ENCODE measurements at places on chromosomes 7 and 10. TPM values are rescaled to one million over a fixed set of nuclear protein-coding genes. Genes with fewer than 3 reads are reported as not detected.

The CAV2 gene
- not detected for total RNA-seq

The ASIC3 gene
- 5.9 TPM for total RNA-seq

The PCGF5 gene
- 59.7 TPM for total RNA-seq

The UPP1 gene
- total RNA-seq = 66.6 TPM

The EGR2 gene
- 7.5 TPM for total RNA-seq

The CELF2 gene
- total RNA-seq = 230 TPM

The AZGP1 gene
- total RNA-seq = not detected

The GPRIN2 gene
- total RNA-seq = not detected

The MYPN gene
- not detected for total RNA-seq

The PROSER2 gene
- total RNA-seq = 1.3 TPM

The PRF1 gene
- 32.4 TPM for total RNA-seq

The ATG9B gene
- total RNA-seq = 21.2 TPM

The PANK1 gene
- total RNA-seq = 0.49 TPM

The WNT8B gene
- not detected for total RNA-seq

The GTPBP10 gene
- 27.2 TPM for total RNA-seq

GRCh38 chr7:138072726-138073125 is 3.5 kb upstream of the AKR1D1 start:
- no peak for DNase-seq

GRCh38 chr10:133523631-133524203 is 3.4 kb upstream of the CYP2E1 start:
- no peak for DNase-seq

- DNase-seq = no peak
These were observed 459 bp downstream of the ZDHHC6 start for GRCh38 chr10:112446055-112446854.

DNA sequence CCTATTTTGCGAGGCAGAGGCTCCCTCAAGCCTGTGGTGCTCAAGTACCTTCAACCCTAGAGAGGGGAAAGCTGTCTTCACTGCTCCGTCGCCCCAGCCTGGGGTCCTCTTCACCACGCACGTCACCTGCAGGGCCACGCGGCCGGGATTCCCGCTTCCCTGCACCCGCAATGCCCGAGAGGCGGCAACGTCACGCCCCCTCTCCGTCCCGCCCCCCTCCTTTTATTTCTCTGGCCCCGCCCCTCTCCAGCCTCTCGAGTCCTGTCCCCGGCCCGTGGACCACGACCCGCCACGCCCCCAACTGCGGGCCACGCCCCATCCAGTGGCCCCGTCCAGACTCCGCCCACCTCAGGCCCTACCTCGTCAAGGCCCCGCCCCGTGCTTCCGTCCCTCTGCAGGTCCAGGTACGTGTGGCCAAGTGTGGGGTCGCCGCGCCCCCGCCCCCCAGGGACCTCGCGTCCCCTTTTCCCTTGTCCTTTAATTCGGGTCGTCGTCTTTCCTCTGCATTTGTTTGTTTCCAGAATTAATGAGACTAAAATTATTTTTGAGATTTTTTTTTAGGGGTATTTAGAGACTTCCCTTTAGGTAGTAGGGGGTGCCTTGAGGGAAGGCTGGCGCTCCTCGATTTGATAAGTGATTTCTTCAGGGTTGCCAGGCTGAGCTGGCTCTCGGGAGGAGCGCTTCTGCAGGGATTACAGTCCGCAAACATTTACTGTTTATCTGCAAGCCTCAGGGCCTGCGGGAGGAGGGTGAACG is 69.8 kb upstream of the BAIAP2L1 start:
- no peak for DNase-seq

DNA sequence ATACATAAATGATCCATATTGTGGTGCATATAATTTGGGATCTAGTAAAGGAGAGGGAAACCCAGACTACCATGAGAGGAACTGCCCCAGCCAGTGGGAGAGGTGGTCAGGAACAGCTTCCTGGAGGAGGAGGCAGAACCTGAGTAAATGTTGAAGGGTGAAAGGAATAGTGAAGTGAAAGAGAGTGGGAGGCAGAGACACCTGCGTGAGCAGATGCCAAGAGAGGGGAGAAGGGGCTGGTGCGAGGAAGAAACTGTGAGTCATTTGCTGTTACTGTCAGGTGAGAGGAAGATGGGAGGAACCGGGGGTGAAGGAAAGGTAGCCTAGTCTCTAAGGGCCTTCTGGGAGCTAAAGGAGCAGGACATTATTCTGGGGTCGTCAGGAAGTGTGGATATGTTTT is 294.8 kb downstream of the GRID1 start:
- DNase-seq = no peak

DNA sequence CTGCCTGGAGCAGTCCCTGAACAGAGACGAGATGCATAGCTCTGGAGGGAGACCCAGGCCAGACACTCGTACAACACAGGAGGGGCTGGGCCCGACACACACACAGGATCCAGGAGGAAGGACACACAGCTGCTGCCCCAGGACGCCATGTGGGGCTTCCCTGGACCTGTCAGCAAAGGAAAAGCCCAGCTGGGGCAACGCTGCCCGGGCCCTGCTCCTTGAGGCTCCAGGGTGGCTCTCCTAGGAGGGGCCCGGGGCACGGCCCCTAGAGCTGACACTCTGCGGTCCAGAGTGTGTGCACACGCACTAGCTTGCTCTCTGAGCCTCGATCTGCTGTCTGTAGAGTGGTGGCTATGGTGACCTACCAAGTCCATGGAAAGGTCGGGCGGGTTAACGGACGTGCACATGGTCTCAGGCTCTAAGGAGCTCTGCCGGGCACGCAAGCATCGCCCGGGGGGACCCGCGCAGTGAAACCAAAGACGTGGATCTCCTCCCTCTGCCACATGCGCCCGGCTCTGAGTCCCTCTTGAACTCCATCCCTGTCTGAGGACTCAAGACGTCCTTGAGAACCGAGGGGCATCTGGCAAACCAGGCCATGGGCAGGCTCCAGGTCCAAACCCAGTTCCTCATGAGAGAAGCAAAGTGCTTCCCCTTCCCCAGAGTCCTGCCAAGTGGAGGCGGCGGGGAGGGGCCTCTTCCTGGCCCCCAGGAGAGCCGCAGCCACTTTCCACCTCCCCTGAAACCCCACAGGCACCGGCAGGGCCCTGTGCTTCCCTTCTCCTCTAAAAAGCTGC is 279.0 kb downstream of the ELFN1 start:
- no peak for DNase-seq

DNA sequence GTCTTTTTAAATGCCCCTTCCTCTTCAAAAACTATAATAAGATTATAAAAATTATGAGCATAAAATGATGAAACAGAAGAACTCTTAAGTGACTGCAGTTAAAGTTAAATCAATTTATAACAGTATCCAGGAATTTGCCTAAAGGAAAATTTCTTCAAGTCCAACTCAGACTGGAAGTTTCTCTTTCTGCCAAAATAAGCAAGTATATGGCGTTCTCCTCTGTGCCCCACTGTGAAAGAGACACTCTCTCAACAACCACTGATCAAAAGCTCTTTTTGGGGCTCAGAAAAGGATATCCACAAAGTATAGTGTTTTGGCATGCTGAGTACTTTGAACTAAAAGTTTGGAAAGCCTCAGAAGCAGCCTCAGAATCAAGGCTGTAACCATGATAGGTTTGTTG is 139.9 kb downstream of the SKIDA1 start:
- DNase-seq = no peak

DNA sequence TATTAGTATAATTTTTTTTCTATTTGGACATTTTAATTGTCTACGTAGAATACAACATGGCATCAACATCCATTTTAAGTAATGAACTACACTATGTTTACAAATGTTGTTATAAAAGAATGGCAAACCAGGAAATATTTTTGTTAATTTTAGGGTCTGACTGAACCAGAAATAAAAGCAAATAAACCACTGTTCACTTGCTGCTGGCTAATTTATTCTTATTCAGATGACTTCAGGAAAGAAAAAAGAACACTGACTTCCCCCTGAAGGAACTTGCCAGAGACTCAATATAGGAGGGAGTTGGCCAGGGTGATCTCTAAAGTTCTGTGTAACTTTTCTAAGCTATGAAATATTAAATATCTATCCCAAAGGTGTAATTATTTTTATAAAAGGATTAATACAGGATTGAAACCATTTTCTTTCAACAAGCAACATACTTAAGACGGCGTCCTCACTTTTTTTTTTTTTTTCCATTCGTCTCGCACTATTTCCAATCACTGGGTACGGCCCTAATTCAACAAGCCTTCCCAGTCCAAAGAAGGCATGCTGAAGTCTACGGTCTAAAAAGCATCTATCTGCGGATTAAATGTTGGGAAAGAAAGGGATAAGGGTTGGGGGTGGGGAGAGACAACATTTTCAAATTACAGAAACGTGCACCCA is 1.2 kb downstream of the USP6NL start:
- no peak for DNase-seq

- DNase-seq = no peak
These were observed 215.8 kb downstream of the MLLT10 start for GRCh38 chr10:21749788-21750187.

- no peak for DNase-seq
These were observed 27.3 kb downstream of the CCNY start for GRCh38 chr10:35363587-35363986.

- DNase-seq = no peak
These were observed 159.8 kb upstream of the STEAP1 start for GRCh38 chr7:89994483-89994882.

GRCh38 chr10:82335831-82336230 is 460.8 kb downstream of the NRG3 start:
- no peak for DNase-seq

DNA sequence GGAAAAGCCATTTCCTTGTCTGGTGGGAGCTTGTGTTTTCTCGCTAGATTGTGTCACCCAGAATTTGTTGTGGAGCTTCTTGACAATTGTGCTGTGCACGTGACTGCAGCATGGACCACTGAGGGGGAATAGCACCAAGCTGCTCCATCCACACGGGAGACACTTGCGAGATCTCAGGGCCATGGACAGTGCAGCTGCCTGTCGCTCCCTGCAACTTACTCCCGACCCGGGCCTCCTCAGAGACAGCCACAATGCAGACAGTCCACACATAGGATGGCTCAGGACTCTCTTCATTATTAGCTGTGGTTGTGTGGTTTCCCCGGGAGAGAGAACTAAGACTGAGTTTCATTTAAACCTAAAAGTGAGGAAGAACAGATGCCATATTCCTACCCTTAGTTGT is 673.2 kb upstream of the GALNT17 start:
- no peak for DNase-seq

- DNase-seq = no peak
These were observed 86.3 kb upstream of the MKLN1 start for GRCh38 chr7:131241386-131241785.

GRCh38 chr10:44779511-44779910 is 131.6 kb upstream of the TMEM72 start:
- no peak for DNase-seq

GRCh38 chr7:157643525-157643970 is 306.7 kb downstream of the DNAJB6 start:
- DNase-seq = no peak

DNA sequence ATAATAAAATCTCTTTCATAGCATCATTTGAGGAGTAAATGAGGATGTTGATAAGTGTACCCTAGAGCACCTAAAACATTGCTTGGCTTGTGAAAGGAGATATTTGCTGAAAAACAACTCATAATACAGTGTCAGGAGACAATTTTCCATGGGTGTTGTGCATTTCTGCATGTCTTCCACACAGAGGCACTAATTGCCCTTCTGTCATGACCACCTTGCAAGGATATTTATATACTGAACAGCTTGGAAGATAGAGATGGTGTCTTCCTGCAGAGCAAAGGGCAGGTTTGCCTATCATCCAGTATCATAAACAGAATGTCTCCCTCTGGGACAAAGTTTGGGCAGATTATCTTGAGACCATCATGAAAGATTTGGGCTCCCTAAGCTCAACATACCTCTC is 495.2 kb upstream of the LRRN3 start:
- no peak for DNase-seq

- DNase-seq = no peak
These were observed 57.7 kb downstream of the DNAJB6 start for GRCh38 chr7:157394246-157395191.

DNA sequence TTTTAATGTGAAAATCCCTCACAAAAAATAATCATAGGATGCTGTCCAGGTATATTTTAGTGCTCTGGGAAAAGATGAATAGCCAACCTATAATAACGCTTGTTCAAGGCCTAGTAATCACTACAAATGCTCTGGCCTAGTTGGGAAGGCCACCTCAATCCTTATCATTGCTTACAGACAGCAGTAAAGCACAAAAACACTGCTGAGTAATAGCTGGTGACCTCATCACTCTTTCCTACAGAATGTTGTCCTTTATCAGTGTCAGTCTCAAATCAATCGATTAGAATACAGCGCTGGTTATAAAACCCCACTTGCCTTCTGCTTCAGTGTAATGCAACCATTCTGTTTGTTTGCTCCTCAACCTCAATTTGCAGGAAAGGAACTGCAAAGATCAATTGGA is 72.6 kb upstream of the STEAP1 start:
- no peak for DNase-seq

GRCh38 chr7:87934699-87935383 is 790 bp downstream of the ADAM22 start:
- no peak for DNase-seq

GRCh38 chr7:151415375-151416105 is 5.7 kb upstream of the WDR86 start:
- no peak for DNase-seq

Measured in CD4-positive, CD25-positive, alpha-beta regulatory T cell (primary cell).